ENCODE measurements at places on chromosomes 16 and 17.

DNA sequence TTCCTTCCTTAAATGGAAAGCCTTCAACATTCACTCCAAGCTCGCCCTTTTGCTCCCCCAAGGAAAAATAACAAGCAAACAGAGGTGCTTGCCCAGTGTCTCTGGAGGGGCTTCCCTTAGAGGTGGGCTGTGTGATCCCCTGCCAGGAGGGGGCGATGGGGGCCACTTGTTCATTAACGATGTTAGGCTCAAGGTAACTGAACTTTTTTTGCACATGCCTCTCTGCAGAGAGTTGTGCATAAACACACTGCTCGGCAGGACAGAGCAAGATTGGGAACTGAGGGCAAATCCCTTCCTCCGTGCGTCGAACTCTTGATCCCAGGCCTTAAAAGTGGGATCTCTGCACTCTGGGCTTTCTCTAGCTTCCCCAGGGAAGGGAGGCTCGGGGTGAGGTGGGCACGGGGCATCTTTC lies 15.5 kb upstream of the NAGLU start:
- DNase-seq = no peak

DNA sequence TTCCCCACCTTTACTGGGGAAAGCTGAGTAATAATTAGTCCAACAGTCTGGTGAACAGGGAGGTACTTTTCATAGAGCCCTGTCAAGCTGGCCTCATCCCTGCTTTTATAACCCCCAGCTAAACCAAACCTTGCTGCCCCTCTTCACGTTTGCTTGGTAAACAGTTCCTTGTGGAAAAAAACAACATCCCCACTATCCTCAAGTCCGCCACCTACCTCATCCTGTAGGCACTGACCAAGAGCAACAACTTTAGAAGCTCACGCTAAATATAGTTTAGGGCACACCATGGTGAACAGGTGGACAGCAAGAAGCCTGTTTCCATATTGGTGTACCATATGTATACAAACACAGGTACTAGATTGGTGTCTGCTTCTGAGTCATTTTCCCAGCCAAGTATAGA lies 16.5 kb downstream of the NFE2L1 start:
- DNase-seq = no peak

GRCh38 chr17:57016764-57017116 lies 38.8 kb downstream of the SCPEP1 start:
- no peak for DNase-seq

GRCh38 chr17:46773221-46773605 lies 45.3 kb downstream of the WNT3 start:
- no peak for DNase-seq

GRCh38 chr16:78894886-78895285 lies 705.7 kb downstream of the MAF start:
- DNase-seq = no peak

All from memory B cell (primary cell).